ENCODE measurements at places on chromosomes 12 and 14. TPM values are rescaled to one million over a fixed set of nuclear protein-coding genes. Genes with fewer than 3 reads are reported as not detected.

DNA sequence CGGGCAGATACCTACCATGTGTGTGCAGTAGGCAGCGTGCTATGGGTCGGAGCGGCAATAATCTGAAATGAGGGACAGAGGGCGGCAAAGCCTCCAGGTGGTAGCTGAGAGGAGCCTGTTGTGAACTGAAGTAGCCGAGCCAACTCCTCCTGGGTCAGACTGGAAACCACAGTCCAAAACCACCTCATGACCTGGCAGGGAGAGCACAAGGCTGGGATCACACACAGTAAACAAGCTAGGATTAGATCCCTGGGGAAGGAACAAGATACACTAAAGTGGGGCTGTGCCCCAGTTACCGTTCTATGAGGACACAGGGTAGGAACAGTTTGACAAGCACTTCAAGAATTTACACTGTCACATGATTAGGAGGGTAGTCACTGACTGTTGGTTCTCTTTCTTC, 49.0 kb downstream of the AREL1 start:
- peaks cover 20% of the 10 kb centered on the region for H3K4me1 ChIP-seq
- peaks cover 83% of the 10 kb centered on the region for H3K36me3 ChIP-seq
- no peaks in the 10 kb centered on the region for H3K27me3 ChIP-seq
- peak; percentile 82 for DNase-seq

DNA sequence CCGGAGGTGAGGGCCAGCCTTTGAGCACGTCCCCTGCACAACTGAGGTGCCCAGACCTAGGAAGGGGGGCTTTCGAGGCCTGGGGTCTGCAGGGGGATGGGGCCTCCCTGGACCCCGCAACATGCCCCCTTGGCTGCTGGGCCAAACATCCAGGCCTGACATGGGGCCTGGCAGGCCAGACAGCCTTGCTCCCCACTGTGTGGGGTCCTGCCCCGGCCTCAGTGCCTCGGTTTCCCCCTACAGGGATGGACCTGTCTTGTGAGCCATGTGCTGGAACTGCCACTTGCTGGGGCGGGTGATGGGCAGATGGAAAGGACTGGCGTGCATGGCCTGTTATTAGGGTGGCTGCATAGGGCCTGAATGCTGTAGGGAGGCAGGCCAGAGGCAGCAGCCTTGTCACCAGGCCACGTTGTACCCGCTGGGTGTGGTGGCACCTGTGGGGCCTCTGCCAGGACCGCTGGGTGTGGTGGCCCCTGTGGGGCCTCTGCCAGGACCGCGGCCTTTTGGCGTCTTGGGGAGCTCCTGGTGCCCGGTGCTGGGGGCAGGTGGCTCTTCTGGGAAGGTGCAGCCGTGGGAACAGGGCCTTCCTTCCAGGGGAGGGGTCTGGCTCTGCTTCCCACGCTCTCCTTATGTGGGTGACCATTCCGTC, 20.4 kb downstream of the ASPG start:
- H3K36me3 ChIP-seq, result no peaks in the 10 kb centered on the region
- DNase-seq, result no peak
- H3K27ac ChIP-seq, result no peak overlapping the region
- H3K27me3 ChIP-seq, result peaks cover 4% of the 10 kb centered on the region

DIO2 gene
- 0.84 TPM for total RNA-seq

DNA sequence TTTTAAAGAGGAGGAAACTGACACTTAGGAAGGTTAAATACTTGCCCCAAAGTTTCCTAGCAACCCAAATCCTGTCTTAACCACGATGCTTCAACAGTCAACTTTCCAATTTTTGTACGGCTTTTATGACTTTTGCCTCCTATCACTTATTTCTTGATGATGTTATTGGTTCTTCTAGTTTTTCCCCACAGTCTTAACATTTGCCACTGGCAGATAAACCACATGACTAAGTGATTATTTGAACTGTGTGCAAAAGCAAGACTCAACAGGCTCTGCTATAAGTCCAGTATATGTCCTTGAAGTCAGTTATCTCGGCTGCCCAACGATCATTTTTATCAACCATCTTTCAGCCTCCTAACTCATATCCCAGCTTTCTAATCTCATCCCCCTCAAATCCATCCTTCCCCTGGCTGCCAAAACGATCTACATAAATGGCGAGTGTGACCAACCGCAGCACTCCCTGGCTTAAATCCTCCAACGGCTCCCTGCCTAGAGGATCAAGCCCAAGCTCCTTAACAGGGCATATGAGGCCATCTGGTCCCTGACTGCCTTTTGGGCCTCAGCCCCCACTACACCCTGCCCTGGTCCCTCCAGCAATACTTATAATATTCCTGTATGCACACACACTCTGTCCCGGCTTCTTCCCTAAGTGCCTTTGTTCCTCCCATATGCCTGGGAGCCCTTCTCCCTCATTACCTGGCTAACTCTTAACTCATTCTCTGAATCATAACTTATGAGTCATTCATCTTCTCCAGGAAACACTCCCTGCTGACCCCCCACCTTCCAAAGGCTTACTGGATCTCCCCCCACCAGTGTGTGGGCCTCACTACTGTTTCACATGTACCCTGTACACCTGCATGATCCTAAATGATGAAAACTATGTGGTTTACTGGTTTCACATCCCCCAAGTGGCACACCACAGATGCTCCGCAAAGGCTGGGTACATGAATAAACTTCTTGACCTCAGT, 8.8 kb downstream of the VPS37B start:
- H3K36me3 ChIP-seq, result no peaks in the 10 kb centered on the region
- H3K4me3 ChIP-seq, result no peak overlapping the region
- peak overlapping the region; percentile 98 for H3K27ac ChIP-seq

DNA sequence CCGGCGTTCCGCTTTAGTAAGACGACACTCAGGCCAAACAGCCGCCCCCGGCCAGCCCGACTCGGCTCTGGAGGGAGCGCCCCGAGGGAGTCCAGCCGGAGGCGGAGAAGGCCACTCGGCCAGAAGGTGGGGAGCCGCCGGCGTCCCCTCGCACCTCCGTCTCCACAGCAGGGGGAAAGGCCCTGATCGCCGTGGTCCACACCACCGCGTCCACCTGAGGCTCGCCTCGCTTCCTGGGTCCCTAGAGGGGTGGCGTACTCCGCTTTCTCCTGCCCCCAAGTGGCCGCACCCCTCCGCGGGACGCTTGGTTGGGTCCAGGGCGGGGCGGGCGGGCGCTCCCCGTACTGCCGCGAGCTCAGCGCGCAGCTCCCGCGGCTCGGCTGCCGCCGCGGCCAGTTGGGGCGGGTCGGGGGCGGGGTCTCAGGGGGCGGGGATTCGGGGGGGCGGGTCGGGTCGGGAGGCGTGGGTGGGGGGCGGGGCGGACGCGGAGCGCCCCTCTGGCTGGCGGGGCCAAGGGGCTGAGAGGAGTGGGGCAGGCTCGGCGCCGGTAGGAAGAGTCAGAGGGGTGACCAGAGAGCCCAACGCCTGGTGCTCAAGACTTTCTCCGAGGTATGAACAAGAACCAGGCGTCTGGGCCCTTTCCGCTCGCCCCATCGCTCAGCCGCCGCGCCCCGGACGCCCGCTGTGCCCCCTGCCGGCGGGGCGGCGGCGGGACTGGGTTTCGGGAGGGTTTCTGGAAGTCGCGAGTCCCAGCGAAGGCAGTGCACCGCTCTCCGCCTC, at the start of gene FRMD6:
Gene FRMD6, plus strand, starts transcription at position 523 of the 780 bp plus-strand sequence. CDS start 37,927 bp downstream, outside the sequence.
- H3K36me3 ChIP-seq, result no peaks in the 10 kb centered on the region
- H3K27me3 ChIP-seq, result no peaks in the 10 kb centered on the region
- H3K27ac ChIP-seq, result peak within 1 kb of the TSS; percentile 94
- H3K4me3 ChIP-seq, result peak within 1 kb of the TSS; percentile 80
- peaks cover 7% of the 10 kb centered on the region for H3K4me1 ChIP-seq

GRCh38 chr14:77139540-77140358, 1.8 kb downstream of the ZDHHC22 start:
- H3K27ac ChIP-seq, result no peak overlapping the region
- no peaks in the 10 kb centered on the region for H3K4me1 ChIP-seq
- peaks cover 96% of the 10 kb centered on the region for H3K27me3 ChIP-seq
- H3K4me3 ChIP-seq, result no peak overlapping the region
- no peaks in the 10 kb centered on the region for H3K36me3 ChIP-seq

OTX2 gene
- total RNA-seq, result not detected

DNA sequence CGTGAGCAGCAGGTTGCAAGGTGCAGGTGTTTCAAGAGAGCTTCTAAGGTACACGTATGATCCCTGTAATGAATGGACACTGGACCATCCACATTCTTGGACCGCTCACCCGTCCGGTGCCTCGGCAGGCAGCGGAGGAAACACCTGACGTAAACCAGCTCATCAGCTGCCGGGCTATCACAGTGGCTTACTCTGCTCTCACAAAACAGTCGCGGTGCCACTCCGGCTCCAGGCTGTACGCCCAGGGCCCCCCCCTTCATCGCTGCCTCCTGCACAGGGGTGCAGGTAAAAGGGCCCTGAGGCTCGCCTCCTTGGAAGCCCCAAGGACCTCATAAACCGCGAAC, 436 bp downstream of the VPS33A start:
- H3K4me1 ChIP-seq, result no peaks in the 10 kb centered on the region
- H3K36me3 ChIP-seq, result peaks cover 33% of the 10 kb centered on the region
- no peaks in the 10 kb centered on the region for H3K27me3 ChIP-seq
- peak; percentile 6 for DNase-seq

DNA sequence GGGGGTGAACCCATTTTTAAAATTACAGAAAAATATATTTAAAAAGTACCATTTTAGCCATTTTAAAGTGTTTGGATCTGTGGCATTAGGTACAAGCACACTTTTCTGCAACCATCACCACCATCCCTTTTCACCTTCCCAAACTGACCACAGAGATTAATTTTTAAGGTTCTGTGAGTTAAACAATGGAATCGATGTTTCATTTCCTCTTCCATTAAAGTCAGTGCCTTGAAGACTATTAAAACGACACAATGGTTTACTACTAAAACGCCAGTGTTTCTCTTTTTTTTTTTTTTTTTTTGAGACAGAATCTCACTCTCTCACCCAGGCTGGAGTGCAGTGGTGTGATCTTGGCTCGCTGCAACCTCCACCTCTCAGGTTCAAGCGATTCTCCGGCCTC, 78.1 kb upstream of the GPR68 start:
- no peaks in the 10 kb centered on the region for H3K36me3 ChIP-seq
- no peak overlapping the region for H3K4me3 ChIP-seq
- DNase-seq, result no peak
- H3K27ac ChIP-seq, result no peak overlapping the region
- H3K4me1 ChIP-seq, result peaks cover 18% of the 10 kb centered on the region
- no peaks in the 10 kb centered on the region for H3K27me3 ChIP-seq

DNA sequence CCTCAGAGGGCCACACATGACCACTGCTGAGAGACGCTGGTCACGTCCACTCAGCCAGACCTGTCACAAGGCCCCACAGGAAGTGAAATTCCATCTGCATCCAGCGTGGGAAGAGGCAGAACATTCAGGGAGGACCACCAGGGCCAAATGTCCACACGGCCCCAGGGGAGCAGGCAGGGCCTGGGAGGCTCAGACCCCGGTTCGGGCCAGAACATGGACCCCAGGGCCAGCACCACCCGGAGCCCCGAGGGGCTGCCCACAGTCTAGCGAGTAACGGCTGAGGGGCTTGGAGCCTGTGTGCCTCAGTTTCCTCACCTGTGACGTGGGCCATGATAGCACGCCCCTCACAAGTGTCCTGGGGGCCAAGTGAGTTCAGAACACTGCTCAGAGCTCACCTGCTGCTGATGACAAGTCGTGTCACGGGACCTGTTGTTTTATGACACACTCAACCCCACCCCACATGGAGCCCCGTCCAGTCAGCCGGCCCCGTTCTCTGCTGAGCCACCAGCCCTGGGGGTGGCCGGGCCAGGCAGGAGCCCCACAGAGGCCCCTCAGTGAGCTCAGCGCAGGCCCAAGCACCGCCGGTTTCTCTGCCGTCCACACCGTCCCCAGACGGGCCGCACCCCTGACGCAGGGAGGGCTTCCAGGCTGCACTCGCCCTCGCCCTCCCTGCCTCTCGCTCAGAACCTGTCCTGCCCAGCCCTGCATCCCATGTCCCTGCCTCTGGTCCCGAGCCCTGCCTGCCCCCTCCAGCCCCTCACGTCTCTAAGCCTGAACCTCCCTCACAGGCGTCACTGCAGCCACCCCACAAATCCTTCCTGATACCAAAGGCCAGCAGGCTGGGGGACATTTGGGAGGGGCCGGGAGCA, 79.5 kb upstream of the GALNT9 start:
- H3K4me1 ChIP-seq, result no peaks in the 10 kb centered on the region
- H3K4me3 ChIP-seq, result no peak overlapping the region
- H3K27ac ChIP-seq, result no peak overlapping the region
- no peak for DNase-seq
- peaks cover 58% of the 10 kb centered on the region for H3K27me3 ChIP-seq

E2F7 gene
- not detected for total RNA-seq

KITLG gene
- total RNA-seq, result 18.2 TPM

DNA sequence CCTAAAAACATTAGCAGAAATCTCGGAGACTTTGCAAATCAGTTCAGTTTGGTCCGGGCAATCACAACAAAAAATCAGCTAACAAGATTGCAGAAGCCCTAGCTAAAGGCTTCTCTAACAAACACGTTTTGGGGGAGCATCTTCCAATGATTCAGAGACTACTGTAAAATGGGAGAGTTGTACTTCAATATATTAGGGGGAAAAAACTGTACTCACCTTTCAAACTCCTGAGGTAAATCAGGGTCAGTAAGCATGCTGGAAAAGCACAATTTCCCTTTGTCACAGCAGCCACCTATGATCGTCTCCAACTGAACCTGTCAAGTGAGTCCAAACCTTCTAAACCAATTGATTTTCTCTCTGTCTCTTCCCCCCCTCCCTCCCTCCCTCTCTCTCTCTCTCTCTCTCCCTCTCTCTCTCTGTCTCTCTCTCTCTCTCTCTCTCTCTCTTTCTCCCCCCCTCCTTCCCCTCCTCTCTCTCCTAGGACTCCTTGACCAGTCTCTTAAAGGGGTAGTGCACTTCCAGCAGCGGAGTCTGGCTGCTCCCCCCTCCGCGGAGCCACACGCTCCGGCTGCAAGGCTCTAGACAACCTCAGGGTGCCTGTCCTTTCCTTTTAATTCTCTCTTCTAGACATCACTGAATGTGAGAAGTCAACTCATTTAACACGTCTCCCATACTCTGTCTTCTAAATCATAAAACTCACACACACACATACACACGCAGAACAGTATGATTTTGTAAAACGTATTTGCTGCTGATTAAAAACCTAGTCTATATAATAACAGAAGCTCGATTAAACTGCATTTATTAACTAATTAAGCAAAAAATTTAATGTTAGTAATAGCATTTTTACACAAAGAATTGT, at the start of gene SOX5:
Gene SOX5, minus strand, starts transcription at position 323 of the 862 bp plus-strand sequence. Its CDS starts 69 bp downstream, at position 254.
- H3K4me1 ChIP-seq, result no peaks in the 10 kb centered on the region
- H3K4me3 ChIP-seq, result peak within 1 kb of the TSS; percentile 58
- peak within 1 kb of the TSS; percentile 28 for H3K27ac ChIP-seq
- H3K27me3 ChIP-seq, result no peaks in the 10 kb centered on the region
- H3K36me3 ChIP-seq, result no peaks in the 10 kb centered on the region

DNA sequence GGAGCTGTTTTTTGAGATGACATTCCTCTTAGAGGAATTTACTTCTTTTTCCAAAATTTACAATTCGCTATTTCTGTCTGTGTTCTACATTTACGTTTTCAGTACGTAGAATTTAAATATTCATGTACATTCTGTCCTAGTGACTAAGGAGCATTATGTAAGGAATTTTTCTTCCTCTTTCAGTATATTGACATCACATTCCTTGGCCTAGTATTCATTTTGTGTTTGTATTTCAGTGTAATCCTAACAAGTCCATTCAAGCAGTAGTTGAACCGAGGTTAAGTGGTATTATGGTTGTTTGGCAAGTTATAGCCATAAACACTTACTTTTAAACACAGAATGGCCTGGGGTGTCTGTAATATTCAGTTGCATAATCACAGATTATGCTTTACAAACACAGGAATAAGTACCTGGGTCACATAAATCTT, 465.2 kb downstream of the PCNX1 start:
- no peaks in the 10 kb centered on the region for H3K27me3 ChIP-seq
- H3K4me1 ChIP-seq, result peaks cover 12% of the 10 kb centered on the region
- DNase-seq, result no peak

All from tibial nerve (tissue), 4 donors.